ENCODE measurements at places on chromosomes 2 and 18.

DNA sequence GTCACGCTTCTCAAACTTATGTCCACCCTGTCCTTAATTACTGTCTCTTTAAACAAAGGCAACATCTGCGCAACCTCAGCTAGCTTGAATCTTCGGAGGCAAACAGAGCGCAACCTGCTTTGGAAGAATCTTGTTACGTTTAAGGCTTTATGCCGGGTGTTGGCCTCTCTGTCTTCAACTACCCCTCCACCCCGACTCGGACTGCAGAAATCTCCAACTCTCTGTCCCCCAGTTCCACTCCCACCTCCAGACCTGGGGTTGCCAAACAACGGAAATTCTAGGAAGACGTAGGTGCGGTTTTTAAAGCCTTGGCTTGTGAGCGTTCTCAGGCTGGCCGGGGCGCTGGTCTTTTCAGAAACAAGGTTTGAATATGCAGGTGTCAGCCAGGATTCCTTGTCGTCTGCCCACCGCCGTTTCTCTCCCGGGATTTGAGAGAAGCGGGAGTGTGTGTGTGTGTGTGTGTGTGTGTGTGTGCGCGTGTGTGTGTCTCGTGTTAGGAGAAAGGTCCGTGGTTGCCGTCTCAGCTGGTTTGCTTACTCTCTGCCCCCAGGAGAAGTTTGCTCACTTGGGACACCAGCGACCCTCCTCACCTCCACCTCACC is 1.1 kb upstream of the ONECUT2 start:
- DNase-seq: no peak

GRCh38 chr2:106044021-106044420 is 150.1 kb downstream of the UXS1 start:
- no peak for DNase-seq

DNA sequence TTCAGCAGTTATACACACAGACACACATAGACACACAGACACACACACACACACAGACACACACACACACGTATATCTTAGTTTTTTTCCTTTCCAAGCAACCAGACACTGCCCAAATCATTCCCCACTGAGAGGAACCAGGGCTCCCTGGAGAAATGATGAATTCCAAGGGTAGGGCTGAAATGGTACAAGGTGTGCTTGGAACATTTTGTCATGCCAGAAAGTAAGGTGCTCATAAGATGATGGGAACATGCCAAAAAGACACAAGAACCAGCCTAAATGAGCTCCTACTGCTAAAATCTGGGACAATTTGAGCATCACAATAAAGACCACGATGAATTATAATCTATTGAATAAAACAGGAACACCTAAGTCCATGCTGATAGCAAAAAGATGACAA is 103.3 kb downstream of the MEP1B start:
- DNase-seq: no peak

DNA sequence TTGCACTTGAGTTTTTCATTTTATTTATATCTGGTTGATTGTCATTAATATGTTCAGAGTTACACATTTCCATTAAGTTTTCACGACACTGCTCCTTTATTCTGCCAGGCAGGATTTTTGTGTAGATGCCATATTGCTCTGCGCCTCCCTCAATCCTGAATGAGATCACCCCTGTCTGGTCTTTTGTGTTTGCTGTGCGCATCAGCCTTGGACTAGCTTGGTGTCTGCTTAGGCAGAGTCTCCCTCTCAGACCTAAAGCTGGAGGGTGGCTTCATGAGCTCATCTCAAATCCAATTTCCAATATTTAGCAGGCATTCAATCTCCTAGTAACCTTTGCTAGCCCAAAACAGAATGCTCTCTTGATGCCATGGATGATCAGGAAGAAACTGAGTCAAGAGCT is 137.4 kb downstream of the SMAD7 start:
- DNase-seq: no peak

- DNase-seq: no peak
Measured at GRCh38 chr2:225006730-225007129, 35.5 kb downstream of the DOCK10 start.

GRCh38 chr18:62452280-62452831 is 70.5 kb upstream of the ZCCHC2 start:
- no peak for DNase-seq

GRCh38 chr2:147913701-147914480 is 69.1 kb downstream of the ACVR2A start:
- DNase-seq: no peak

DNA sequence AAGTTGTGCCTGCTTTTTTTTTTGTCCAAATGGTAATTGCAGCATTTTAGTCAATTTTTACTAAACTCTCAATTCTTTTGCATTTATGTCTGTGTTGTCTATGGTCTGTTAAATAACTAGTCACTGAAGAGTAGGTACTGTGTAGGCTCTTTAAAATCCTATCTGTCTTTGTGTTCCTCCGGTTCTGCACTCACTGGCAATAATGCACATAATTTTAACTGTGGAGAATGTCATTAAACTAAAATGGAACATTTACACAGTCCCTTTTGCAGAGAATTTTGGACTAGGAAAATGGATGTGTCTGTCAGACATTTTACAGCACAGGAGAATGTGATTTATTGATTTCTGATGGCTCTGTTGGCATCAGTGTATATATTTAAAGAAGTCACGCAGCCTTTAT is 116.6 kb downstream of the ASXL3 start:
- no peak for DNase-seq

DNA sequence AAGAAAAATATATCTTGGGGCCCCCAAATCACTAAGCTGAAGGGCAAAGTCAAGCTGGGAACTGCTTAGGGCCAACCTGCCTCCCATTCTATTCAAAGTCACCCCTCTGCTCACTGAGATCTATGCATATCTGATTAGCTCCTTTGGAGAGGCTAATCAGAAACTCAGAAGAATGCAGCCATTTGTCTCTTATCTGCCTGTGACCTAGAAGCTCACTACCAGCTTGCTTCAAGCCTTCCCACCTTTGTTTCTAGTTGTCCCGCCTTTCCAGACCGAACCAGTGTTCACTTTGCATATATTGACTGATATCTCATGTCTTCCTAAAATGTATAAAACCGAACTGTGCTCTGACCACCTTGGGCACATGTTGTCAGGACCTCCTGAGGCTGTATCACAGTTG is 479.4 kb downstream of the METTL4 start:
- no peak for DNase-seq

DNA sequence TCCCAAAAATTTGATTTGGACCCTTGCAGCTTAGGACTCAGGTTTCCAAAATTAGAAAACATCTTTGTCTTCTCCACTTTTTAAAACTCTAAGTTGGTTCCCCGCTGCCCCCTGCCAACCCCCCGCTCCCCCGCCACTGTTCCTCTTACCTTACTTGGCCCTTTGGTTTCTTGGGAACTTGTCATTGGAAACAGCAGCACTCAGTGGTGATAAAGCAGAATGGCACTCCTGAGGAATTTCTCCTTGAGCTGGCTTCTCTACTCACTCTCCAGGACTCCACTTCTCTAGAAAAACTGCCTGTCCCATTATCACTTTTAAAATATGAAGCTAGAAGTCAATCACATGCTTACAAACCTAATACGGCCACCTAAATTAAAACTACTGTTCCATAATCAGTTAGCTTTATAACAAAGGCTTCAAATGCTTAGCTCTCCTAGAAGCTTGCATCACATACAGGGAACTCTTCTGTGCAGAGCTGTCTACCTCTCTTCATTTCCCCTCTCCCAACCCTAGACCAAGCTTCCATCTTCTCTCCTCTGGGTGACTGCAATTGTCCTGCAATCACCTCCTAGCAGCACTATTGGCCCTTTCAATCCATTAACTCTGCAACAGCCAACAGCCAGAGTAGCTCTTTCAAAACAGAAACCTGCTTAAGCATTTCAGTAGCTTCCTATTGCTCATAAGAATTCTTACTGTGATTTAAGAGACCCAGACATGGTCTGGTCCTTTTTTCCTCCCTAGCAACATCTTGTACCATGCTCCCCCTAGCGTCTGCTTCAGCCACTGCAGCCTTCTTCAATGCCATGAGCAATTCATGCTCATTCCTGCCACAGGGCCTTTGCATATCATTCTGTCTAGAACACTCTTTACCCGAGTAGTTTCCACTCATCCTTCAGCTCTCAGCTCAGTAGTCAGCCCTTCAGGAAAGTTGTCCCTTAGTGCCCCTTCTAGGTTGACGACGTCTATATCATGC is 15.2 kb upstream of the PLEKHM3 start:
- DNase-seq: peak; percentile 52

- DNase-seq: no peak
Measured at GRCh38 chr2:191318037-191318728, 73.0 kb downstream of the MYO1B start.

DNA sequence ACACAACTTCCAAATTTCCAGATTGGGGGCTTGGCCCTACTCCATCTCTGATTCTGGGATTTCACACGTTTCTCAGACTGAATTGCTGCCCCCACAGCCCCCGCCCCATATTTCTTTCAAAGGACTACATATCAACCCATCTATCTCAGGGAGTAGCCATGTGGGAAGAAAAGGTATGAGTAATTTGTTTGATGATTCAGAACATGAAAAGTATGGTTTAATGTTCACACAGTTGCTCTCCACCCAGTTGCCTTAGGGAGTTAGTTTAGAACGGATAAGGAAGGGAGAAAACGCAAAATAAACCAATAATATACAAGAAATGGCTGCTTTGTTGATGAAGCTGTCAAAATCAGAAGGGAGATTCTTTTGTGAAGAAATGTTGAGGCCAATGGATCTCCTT is 145.1 kb downstream of the PIEZO2 start:
- no peak for DNase-seq

GRCh38 chr2:26970928-26971627 is 641 bp downstream of the MAPRE3 start:
- DNase-seq: no peak

- no peak for DNase-seq
Measured at GRCh38 chr2:148096012-148096411, 75.1 kb downstream of the MBD5 start.

DNA sequence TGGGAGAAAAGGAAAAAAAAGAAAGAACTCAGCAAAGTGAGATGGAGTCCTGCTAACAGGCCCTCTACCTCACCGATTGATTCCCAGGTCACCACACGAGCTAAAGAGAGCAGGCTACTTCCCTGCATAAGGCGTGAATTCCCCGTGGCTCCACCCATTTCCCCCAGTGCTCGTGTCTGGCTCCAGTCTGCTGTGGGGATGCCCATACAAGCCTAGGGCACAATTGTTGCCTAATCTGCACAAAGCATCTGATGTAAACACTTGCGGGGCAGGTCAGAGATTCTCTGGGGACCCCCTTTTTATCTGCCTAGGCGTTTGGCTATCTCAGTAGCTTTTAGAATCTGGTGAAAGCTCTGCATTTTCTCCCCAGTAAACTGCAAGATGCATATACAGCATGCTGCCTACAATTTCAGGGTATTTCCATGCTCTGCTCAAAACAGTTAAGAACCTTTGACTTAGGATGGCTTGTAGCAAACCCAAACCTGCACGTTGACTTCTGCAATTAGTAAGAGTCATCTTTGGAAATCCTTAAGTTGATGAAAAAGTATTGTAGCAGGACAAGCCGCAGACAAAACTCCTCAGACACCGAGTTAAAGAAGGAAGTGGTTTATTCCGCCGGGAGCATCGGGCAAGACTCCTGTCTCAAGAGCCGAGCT is 34.8 kb downstream of the MYO3B start:
- DNase-seq: peak; percentile 65

DNA sequence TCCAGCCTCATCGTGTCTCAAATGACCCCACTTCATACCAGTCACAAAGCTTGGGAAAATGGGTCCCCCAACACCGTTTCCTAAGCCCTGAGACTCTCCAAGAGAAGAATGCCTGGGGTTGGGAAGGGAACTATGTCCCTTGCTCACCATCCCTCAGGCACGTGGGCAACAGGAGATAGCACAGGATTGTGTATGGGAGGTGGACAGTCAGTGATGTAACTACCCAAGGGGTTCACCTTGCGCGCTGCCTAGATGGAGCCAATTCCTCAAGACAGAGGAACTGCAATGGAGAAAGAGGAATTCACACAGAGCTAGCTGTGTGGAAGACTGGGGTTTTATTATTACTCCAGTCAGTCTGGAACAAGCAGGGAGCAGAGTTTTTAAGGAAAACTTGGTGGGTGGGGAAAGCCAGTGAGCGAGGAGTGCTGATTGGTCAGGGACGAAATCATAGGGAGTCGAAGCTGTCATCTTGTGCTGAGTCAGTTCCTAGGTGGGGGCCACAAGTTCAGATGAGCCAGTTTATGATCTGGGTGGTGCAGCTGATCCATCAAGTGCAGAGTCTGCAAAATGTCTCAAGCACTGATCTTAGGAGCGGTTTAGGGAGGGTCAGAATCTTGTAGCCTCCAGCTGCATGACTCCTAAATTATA is 13.8 kb upstream of the CXCR1 start:
- no peak for DNase-seq

GRCh38 chr18:78998371-78999071 is 18.9 kb downstream of the SALL3 start:
- no peak for DNase-seq

DNA sequence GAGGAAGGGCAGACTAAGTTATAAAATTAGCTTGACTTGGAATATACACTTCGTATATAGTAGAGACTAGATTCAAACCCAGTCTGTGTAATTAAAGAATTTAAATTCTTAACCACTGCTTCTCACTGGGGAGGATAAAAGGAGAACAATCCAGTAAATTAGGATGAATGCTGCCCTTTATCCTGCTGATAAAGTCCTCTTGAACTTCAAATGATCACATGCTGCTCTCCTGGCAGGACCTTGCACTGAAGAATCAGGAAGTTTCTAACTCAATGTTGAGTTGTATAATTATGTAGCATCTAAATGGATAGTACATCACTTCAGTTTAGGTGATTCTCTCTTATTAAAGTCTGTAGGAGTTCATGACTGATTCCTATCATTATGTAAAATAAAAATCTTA is 1179.7 kb downstream of the DSC3 start:
- no peak for DNase-seq

- DNase-seq: no peak
Measured at GRCh38 chr2:210195101-210195852, 24.1 kb upstream of the KANSL1L start.

- DNase-seq: no peak
Measured at GRCh38 chr2:143906850-143907249, 613.1 kb downstream of the ZEB2 start.

DNA sequence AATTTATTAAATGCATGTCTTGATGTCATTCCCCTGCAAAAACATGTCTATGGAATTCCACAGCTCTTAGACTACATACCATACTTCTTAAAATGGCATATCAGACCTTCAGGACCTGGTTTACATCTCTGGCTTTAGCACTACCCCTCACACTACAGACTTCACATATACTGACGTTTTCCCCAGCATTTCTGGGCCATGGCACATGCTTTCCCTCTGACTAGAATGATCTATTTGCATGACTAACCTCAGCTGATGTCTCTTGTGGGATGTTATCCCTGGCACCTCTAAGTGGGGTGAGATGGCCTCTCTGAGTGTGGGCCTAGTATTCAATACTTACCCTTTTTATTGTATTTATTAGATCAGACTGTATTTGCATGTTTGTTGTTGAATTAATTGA is 381.6 kb downstream of the ERBB4 start:
- DNase-seq: no peak

DNA sequence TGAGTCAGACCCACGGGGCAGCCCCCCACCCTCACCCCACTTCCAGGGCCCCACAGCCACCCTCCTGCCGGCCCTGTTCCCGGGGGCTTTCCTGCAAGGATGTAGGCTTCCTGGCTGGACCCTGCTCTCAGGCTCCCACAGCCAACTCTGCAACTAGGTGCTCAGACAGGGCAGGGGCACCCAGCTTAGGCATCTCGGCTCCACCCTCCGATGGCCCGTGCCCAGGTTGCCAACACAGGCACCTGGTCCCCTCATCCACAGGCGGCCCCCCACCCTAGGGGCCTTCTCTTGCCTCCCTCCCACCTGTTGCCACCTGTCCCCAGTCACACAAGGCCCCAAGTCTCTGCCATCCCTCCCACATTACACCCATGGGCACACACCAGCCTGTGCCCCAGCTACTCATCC is 34.6 kb downstream of the HS6ST1 start:
- no peak for DNase-seq
